ENCODE measurements at places on chromosomes 6 and 20.

DNA sequence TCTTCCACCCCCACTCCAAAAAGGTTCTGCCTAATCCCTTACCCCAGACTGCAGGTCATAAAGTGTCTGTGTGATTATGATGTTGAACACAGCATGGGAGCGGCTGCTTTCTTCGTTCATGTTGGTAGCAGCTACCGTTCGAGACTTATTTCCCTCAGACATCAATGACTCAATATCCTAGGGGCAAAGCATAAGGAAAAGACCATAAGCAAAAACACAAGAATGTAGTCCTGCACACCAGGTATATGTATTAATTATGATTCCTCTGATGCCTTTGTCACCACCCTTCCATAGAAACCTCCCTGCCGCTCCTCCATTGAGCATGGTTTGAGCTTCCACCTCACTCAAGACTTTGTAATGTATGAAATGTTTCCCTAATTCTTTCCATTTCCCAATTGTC, 137.2 kb downstream of the KIF13A start:
- DNase-seq, result no peak

DNA sequence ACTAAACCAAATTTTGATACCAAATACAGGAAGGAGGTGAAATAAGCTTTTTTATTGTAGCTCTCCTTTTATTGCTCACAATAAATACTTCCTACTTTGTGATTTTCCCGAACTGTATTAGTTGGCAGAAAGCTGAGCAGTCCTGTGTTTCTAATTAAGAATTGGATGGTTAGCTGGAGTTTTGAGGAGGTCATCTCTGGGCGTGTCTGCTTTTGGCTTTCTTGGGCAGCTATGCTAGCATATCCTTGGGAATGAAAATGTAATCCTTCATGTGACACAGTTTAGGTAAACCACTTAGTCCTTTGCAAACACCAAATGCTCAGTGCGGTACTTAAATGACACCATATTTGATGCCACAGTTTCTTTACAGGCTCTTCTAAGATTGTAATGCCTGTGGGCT, 67.5 kb downstream of the MTHFD1L start:
- no peak for DNase-seq

DNA sequence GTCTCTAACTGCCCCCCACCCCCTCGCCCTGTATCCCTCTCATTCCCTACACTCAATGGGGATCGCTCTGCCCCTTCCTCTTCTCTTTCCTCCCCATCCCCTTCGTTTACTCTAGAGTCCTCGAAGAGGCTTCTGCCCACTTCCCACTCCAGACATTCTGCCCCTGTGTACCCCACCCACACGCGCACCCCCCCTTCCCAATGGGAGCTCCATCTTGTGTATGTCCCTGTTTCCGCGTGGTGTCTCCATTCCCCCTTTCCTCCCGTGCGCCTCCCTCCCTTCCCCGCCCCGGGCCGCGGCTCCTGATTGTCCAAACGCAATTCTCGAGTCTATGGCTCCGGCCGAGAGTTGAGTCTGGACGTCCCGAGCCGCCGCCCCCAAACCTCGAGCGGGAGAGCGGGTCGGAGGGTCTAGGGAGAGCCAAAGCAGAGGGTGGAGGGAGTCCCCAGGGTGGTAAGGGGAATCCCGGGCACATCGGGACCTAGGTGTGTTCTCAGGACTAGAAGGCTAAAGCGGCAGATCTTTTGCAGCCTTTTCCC, 679 bp upstream of the RING1 start:
- no peak for DNase-seq

GRCh38 chr20:4781211-4781610, 59.5 kb downstream of the PRND start:
- DNase-seq, result no peak

- no peak for DNase-seq
Measured at GRCh38 chr6:100171533-100172321, 177.7 kb upstream of the MCHR2 start.

DNA sequence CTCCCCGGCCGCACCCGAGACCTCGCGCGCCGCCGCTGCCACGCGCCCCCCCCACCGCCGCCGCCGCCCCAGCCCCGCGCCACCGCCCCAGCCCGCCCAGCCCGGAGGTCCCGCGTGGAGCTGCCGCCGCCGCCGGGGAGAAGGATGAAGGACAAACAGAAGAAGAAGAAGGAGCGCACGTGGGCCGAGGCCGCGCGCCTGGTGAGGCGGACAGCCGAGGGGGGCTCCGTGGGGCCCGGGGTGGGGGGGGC, 426 bp downstream of the ASXL1 start:
- DNase-seq, result no peak

GRCh38 chr6:121881974-121882667, 446.7 kb downstream of the GJA1 start:
- DNase-seq, result no peak

DNA sequence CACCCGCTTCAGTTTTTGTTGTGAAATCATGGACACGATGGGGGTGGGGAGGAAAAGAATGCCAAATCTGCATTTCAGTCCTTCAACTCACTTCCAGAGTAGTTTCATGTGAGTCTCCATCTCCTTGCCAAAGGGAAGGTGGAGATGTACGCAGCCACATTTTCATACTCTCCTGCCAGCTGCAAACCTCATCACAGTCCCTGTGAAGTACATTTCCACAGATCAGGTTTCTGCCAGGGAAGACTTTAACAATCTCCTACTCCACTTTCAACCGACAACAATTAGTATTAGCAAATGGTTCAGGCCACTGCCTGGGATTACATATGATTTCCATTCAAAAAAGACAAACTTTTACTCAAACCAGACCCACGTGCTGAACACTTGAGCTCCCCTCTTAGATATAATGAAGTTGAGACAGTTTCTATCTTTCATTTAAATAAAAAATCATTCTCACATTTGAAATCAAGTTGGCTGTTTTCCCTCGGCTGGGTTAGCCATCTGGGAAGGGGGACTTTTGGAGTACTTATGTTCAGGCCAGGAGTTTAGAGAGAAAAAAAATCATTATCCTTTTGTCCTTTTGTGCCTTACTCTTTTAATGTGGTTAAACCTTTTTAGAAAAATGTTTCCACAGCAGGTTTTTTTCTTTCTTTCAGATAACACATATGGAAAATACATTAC, 51.0 kb upstream of the CEP162 start:
- DNase-seq, result no peak

DNA sequence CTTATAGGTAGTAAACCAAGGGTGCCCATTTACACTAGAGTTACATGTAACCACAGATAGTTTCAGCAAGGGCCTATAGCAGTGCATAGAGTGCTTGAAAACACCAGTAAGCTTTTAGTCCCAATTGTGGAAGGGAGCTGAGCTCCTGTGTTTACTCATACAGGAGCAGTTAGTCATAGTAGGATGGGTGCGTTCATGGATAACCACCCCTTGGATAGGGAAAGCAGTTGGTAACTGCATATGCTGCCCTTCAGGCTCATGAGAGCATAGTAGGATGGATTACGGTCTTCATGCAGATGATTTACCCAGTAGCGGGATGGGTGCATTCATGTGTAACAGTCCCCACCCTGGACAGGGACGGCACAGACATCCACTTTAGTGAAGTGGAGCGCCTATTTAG, 45.1 kb downstream of the OR2B6 start:
- DNase-seq, result no peak

DNA sequence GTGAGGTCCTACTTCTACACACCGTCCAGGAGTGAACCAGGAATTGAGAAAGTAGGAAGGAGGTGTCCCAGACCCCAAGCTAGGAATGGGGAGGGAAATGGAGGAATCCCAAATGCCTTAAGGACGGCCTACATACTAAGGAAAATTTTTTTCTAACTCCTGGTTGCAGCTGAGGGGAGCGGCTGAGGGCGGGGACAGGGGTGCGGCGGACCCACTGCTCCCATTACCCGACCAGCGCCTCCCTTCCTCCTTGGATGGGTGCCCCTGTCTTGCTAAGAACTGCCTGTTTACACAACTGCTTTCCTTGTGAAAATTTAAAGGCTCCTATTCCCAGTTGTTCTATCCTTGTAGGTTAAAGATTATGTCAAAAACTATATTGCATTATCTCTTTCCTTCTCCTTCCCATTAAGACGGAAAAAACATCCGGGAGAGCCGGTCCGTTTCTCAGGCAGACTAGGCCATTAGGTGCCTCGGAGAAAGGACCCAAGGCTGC, 699 bp upstream of the HSPA1B start:
- DNase-seq, result no peak

GRCh38 chr6:34022250-34022872, 123.5 kb downstream of the GRM4 start:
- no peak for DNase-seq

DNA sequence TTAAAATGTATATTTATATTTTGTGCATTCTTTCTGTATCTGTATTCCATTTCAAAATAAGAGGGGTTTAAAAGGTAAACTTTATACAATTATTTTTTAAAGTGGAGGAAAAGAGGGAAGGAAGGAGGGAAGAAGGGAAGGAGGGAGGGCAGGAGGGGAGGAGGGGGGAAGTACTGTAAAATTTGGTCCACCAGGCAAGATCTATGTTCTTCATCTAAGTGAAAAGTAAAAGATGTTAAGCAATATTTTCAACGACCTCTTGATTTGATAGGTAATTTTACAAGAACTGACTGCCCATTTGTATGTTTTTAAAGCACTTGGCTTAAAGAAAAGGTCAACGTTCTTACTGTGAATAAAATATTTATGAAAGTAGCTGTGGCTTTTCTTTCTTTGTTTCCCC, 29.8 kb upstream of the PCSK2 start:
- DNase-seq, result no peak

All from SHP77 treated with DMSO at 0.1 percent for 48 hours (cell line).